T-helper 2 cell treated with Interferon-gamma antibody and Interleukin-4, amounts not matched to agents 5 μg/mL and 100 μg/mL, for 36 hours (primary cell): ENCODE measurements at places on chromosomes 3 and 15.

GRCh38 chr15:78440375-78441373 is 2.7 kb downstream of the IREB2 start:
- DNase-seq, result peak; percentile 53

DNA sequence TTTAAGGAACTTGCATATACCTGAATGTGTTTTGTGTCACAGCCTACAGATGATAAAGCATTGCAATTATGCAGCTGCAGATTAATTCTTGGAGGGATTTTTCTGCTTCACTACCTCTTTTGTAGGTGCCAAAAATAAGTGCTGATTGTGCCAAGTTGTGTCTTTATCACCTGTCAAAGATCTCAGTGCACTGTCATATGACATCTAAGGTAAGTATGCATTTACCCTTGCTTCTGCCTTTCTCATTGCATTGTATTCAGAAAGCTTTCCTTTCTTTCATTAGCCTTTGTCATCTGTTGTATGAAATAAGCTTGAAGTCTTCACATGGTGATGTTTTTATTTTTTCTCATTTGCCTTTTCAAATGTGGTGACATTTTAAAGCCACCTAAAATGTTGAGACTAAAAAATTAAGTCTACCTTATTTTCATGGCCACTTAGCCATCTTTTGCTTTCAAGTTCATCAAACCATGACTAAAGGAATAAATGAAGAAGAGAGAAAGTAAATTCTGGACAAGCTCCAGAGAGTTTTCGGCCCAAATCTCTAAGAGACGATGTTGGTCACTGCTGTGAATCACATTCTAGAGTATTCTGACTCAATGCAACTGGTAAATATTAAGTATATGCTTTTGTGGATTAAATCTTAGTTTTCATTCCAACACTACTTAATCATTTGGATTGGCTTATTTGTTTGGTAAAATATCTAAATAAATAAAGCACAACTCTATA is 381.8 kb upstream of the EPHA3 start:
- no peak for DNase-seq

DNA sequence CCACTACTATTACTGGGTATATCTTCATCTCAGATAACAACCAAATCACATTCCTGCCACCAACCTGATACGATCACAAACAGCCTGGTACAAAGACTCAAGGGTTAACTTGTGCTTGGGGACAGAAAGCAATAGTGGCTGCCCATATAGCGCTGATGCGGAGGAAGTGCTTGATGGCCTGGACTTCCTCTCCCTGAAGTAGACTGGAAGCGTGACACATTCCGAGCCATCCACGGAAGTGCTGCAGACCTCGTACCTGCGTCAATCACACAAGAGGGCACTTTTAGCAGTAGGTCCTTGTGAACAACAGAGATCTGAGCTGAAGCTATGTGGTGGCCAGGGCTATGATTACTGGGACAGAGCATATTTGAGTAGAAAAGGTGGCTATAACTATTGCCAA is 17.3 kb upstream of the C3orf62 start:
- DNase-seq, result no peak

DNA sequence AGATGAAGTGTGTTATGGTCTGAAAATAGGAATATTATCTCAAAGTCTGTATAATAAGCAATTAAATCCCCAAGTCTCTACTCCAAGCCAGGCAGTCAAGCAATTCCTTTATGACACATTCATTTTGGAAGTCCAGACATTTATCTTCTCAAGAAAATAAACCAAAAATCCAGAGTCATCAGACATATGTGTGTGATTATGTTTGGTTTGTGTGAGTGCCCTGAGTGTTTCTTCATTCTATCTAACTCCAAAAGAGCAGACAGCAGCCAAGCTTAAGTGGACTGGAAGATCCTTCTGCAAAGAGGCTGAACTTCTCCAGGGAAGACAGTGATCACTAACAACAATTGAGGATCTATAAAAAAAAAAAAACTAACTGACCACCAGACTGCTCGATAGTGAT is 239.8 kb downstream of the STAG1 start:
- DNase-seq, result no peak

- DNase-seq, result no peak
Observed at GRCh38 chr15:59801649-59802048, 112.5 kb upstream of the BNIP2 start.

DNA sequence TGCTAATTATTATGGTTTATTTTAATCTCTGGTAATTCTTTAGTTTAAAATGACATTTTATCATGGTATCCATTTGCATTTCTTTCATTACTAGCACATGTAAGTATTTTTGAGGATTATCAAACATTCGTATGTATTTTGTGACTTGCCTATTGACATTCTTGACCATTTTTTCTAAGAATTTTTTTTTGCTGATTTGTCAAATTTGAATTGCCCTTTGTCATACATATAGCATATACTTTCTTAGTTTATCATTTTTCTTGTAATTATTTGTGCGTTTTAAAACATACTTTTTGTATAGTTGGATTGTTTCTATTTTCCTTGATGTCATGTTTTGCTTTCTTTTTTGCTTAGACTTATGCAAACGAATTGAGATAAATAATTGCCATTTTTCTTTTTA is 358.5 kb upstream of the RBMS3 start:
- DNase-seq, result no peak

DNA sequence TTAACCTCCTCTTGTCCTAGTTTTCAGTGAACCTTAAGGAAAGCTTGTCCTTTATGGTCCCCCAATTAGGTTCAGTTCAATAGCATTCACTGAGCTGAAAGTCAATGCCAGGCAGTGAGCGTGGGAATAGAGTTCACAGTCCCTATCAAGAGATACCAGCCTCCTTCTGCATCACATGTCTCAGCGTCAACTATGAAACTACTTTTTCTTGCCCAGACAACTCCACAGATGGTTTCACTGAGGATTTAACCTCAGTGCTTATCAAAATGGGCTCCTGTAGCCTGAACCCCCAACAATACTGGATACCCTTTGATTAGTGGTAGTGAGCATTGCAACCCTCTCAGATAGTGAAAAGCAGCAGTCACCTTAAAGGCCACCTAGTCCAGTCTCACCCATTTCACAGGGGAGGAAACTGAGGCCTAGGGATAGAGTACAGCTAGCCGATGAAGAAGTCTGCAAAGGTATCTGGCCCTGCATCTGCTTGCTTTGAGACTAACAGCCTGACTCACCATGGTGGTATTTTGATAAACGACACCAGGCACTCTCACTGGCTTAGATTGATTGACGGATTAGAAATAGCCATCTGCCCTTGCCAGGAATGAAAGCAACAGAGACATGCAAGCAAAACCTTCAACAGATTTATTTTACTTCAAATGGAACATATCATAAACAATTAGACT is 1.6 kb upstream of the UBA3 start:
- DNase-seq, result peak; percentile 62

DNA sequence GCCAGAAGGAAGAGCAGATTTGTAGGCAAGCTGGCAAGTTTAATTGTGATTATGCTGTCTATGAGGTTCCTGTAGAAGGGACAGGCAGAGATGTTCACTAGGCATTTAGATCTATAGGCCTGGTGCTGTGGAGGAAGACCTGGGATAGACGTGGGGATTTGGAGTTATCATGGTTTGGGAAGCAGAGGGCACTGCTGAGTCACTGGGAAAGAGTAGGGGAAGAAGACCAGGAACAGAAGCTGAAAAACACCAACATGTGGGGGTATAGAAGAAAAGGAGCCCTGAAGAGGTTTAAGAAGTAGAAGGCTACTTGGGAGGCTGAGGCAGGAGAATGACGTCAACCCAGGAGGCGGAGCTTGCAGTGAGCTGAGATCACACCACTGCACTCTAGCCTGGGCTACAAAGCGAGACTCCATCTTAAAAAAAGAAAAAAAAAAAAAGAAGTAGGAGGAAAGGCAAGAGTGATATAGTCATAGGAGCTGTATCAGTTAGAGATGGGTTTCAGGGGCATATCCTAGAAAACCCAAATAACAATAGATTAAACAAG is 19.3 kb downstream of the GRK7 start:
- no peak for DNase-seq

GRCh38 chr3:196563721-196564225 is 4.6 kb downstream of the WDR53 start:
- no peak for DNase-seq

- no peak for DNase-seq
Observed at GRCh38 chr3:190132371-190132770, 11.7 kb upstream of the P3H2 start.

DNA sequence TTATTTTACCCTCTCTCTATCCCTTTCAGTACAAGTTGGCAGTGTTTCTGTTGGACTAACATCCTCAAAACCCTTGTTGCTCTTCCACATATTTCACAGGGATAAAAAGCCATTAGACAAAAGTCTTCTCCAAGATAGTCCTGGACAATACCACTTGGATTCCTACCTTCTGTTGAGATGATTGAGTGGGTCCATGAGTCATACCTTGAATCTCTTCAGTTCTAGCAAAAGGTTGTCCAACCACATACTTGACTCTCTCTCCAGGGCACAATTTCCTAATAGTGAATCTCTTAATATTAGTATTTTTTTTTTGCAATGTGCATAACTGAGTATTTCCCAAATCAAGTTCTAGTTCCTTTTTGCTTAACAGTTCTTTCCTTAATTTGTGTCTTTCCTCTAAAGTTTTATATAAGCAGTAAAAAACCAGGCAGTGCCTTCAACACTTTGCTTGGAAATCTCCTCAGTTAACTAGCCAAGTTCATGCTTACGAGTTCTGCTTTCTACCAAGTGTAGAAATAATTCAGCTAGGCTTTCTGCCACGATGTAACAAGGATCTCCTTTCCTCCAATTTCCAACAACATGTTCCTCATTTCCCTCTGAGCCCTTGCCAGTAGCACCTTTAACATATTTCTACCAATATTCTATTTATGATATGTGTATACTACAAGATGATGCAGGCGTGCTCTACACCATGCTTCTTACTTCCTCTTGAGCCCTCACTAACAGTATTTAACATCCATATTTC is 68.3 kb upstream of the NEO1 start:
- no peak for DNase-seq

- peak; percentile 16 for DNase-seq
Observed at GRCh38 chr3:11238880-11239279, 33.3 kb upstream of the ATG7 start.

GRCh38 chr3:30315447-30315846 is 291.0 kb upstream of the TGFBR2 start:
- no peak for DNase-seq

- DNase-seq, result no peak
Observed at GRCh38 chr3:85594676-85595075, 635.9 kb downstream of the CADM2 start.

- no peak for DNase-seq
Observed at GRCh38 chr3:74751775-74752174, 137.3 kb upstream of the CNTN3 start.

DNA sequence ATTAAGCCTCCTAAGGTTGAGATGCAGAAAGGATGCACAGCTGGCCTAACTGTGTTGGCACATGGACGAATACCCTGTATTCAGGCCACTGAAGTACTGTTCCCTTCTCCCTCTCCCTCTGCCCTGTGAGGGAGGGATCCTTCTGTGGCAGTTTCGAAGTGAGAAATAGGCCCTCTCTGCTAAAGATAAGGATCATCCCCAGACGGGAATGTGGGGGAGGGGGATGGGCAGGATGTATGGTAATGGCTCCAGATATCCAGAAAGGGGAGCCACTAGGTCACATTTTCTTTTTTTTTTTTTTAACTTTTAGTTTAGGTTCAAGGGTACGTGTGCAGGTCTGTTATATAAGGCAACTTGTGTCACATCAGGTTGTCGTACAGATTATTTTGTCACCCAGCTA is 463.1 kb downstream of the TBL1XR1 start:
- DNase-seq, result no peak

- no peak for DNase-seq
Observed at GRCh38 chr3:196008387-196008786, 73.5 kb downstream of the TFRC start.

DNA sequence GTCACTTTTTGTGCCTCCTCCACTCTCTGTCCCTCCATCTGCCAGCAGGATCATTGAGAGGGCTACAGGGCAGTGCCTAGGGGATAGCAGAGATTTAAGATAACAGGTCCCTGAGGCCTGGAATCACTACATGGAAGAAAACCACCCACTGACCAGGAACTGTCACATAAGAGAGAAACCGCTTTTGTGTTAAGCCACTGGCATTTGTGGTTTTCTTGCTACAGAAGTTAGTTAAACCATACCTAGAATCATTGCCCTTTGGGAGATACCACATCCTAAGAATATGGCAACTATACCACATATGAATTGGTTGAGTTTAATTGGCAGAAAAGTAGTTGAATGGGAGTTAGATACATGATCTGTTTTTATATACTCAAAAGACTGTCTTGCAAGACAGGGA is 112.8 kb upstream of the LPP start:
- DNase-seq, result no peak

DNA sequence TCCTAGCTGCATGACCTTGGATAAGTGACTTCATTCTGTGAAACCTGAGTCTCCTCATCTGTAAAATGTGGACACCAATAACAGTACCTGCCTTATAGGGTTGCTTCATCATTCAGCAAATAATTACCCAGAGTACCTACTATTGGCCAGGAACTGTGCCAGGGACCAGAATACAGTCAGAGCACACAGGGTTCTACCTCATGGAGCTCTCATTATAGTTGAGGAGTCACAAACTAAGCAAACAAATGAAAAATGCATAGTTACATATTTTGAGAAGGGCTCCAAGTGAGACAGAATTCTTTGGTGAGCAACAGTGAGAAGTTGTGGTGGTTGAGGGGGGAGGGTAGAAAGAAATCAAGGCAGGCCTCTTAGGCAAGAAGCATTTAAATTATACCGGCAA is 308.6 kb upstream of the WNT5A start:
- DNase-seq, result no peak

DNA sequence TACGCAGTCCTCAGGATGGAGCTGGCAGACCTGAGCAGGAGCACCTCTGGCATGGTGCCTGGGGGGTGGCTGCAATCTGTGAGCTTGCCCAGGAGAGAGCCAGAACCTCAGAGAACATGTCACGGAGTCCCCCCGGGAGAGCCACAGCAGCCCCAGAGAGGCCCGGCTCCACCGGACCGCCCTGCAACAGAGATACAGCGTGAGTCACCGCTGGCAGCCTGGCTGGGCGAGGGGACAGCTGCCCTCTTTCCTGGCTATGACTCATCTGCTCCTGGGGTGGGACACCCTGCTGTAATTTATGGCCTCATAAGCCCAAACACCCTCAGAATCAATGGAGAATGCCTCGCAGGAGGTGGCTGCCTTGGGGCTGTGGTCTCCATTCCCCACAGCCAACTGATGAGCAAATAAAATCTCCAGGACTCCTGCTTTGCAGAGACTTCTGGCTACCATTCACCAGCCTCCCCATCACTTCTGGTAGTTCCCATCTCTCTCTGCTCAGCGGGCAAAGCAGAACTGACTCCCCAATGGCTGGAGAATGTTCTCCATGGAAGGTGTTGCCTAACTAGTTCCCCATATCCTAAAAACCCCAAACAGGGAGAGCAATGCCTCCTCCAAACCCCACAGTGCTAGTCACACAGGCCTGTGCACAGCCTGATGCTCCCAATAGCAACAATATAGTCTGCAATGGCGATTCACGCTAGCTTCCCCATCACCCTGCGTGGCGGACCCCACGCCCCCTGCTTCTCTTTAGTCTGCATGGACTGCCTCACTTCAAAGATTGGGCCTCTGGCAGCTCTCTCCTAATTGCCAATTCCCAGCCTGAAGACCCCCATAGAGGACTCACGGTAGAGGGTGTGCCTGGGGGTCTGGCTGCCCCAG is 21.6 kb downstream of the ACSBG1 start:
- DNase-seq, result no peak

GRCh38 chr15:26739791-26740190 is 33.1 kb downstream of the GABRB3 start:
- DNase-seq, result no peak

GRCh38 chr3:30855400-30856292 is 38.8 kb downstream of the GADL1 start:
- no peak for DNase-seq
